A549 treated with GW870086 at 1 μM for 4 hours (cell line): ENCODE measurements at places on chromosomes 3 and 15. TPM values are rescaled to one million over a fixed set of nuclear protein-coding genes. Genes with fewer than 3 reads are reported as not detected.

Gene TRPM1
- not detected in 5 replicates for total RNA-seq

Gene NR1I2
- not detected in 5 replicates for total RNA-seq

Gene MYL3
- total RNA-seq = 0.35 TPM in 1 of 5 replicates, not detected in the others

Gene SIDT1
- 0.43 to 1.1 TPM (median 0.80 TPM) in 5 replicates for total RNA-seq

Gene KCNMB3
- 0.95 to 1.5 TPM (median 1.1 TPM) in 5 replicates for total RNA-seq

Gene SPESP1
- not detected in 5 replicates for total RNA-seq

Gene CCR9
- total RNA-seq = not detected in 5 replicates

Gene CYP1A2
- 0.05 TPM in 1 of 5 replicates, not detected in the others for total RNA-seq
